Stimulated activated CD4-positive, alpha-beta T cell treated with anti-CD3 and anti-CD28 coated beads, Interleukin-2, amount 100 ng/mL, for 4 hours (primary cell): ENCODE measurements at places on chromosomes 5 and 9.

GRCh38 chr5:3911773-3912172, 316.1 kb downstream of the IRX1 start:
- DNase-seq: no peak

DNA sequence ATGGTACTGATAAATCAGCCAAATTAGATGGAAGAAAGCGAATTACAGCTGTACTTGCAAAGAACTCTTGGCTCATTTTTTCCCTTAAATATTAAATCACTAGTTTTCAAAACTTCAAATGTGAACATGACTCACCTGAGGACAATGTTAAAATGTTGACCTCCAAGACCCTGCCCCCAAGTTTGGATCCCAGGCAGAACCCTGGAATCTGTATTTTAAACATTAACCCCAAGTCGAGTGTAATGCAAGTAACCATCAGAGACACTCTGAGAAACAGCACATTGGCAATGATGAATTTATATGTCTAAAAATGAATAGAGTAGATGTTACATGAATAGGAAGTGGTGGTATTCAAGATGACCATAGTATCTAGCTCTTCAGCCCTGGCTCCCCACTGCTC, 2.3 kb upstream of the CD274 start:
- DNase-seq: no peak

DNA sequence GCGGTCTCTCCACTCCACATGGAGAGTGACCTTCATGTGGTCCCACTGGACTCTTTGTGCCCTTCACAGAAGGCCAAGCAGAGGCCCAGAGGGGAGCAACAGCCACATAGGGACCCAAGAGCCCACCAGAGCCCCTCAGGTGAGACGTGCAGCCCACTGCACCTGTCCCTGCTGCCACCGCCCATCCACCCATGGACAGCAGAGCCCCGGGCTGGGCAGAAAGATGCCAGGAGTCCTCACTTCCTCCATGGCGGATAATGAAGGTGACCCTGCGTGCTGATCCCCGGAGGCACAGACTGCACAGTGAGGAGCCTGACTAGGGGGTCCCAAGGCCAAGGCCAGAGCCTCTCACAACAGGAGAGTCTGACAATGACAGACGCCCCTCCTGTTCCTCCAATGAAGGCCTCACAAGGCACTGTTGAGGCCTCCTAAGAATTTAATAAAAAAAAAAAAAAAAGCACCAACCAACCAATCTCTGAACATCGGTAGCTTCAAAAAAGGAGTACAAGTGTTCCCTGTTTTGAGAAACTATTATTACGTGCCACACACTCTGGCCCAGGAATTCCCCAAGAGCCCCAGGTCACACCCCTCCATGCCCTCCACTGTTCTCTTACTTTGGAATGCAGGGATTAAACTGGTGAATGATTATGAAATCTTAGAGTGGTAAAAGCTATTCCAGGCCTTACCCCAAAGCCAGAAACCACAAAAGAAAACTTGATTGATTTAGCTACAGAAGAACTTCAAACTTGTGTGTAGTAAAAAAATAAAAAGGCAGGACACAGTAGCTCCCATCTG, 2.8 kb upstream of the PPP1R26 start:
- no peak for DNase-seq

DNA sequence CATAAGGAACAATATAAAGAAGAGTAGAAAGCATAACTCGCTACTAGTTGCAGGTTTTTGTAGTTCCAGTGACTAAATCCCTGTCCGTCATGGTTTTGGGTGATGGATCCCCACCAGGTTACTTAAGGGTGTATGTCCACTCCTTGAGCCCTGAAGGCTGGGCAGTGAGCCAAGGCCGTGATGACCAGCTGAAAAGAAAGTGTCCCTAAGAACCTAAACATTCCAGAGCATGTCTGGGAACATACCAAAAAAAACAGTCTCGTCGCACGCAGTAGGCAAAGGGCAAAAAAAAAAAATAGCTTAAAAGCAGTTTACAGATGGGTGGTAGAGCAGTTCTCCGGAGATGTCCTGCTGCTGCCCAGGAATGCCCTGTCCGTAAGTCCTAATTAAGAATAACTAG, 21.4 kb upstream of the SNAPC3 start:
- no peak for DNase-seq

- DNase-seq: no peak
Observed at GRCh38 chr5:129766798-129767197, 18.9 kb downstream of the MINAR2 start.

GRCh38 chr9:3032898-3033297, 189.0 kb upstream of the PUM3 start:
- no peak for DNase-seq

- DNase-seq: no peak
Observed at GRCh38 chr5:147391781-147392180, 118.1 kb downstream of the DPYSL3 start.

DNA sequence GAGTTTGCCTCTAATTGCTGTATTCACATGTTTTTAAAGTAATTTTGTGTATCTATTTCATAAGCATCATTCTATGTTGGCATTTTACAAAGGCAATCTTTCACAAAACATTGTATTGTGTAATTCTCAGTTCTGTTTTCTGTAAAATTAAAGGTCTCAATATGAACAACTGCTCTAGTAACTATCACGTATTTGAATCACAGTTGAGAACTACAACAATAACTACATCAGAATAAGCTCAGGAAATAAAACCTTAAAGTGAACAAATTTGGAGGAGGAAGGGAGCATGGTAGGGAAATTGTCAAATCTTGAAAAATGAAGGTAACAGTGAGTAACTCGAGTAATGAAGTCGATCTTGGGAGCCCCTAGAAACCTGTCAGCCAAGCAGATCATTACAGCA, 22.5 kb upstream of the CAMK4 start:
- DNase-seq: no peak

DNA sequence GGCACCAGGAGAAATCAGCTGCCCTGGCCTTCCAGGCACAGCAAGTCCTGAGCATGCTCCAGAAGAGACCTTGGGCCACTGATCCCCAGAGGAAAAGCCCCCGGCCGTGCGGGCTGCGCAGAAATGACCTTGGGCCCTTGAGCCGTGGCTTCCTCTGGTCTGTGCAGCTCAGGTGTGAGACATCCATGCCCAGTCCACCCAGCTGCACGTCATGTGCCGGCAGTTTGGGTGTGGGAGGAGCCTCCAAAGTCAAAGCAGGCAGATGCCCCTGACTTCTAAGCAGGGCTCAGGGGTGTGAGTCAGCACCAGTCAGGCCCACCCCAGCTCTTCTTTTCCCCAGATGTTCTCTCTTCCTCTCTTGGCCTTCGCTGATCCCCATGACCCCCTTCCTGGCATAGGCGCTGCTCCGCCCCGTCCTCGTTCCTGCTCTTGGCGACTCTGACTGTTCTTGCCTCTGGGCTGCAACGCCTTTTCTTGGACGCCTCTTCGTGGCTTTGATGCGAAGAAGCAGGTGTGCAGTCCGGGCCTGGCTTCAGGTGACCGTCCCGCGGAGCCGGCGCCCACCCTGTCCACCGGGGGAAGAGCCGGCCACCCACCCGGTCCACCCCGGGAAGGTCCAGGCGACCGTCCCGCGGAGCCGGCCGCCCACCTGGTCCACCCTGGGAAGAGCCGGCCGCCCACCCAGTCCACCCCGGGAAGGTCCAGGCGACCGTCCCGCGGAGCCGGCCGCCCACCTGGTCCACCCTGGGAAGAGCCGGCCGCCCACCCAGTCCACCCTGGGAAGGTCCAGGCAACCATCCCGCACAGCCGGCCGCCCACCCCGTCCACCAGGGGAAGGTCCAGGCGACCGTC, 5.9 kb upstream of the QSOX2 start:
- no peak for DNase-seq

GRCh38 chr5:72290356-72291133, 29.5 kb downstream of the MRPS27 start:
- no peak for DNase-seq

- DNase-seq: no peak
Observed at GRCh38 chr9:73357607-73358006, 205.9 kb downstream of the ANXA1 start.

- no peak for DNase-seq
Observed at GRCh38 chr9:13078164-13078563, 201.3 kb downstream of the MPDZ start.
